ENCODE measurements at places on chromosomes 1 and 21.

DNA sequence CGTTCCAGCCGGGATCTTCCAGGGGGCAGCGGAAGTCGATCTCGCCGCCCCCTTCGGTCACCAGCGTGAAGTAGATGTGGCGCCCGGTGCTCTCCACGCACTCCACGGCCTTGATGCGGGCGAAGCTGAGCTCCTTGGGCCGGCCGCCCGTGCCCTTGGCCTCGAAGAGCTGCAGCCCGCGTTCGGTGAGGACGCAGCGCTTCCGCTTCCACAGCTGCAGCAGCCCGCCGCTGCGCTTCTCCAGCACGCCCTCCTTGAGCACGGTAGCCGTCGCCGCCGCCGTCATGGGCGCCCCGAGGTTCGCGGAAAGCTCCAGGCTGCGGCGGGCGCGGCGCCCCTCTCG, 516 bp downstream of the PHLDA3 start:
- no peak for DNase-seq

- DNase-seq = no peak
These were observed 736.8 kb upstream of the NCAM2 start for GRCh38 chr21:20261364-20261763.

DNA sequence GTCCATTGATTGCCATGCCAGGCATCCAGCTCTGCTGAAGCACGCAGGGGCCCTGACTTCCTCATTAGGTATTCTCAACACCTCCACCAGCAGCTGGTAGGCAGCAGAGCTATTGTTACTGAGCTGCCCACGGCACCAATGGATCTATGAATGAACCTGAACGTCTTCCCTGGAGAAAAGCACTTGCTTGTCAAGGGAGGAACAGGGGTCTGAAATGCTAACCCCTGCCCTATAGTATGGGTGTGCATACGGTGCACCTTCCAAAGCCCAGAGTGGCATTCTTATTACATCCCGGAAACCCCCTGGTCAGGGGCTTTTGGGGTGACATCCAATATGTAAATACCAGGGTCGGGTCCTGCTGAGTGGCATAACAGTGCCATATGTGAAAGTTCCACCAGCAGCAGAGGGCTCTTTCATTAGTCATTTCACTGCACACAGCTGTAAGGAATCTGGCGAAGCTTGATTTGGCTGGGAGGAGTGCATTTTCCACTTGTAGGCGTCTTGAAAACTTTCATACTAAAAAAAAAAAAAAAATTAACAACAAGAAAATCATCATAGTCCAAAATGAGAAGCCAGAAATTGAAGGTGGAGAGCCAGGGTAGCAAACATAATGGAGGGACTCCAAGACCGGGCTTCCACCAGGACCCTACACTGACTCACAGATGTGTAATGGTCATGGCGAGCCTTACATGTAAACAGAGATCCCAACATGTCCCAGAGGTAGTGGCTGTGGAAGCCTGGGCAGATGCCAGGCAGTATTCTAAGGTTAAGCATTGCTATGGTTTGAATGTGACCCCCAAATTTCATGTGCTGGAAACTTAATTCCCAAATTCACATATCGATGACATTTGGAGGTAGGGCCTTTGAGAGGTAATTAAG, 58.8 kb upstream of the PRDX6 start:
- no peak for DNase-seq

GRCh38 chr1:53270873-53271272, 32.6 kb upstream of the MAGOH start:
- DNase-seq = no peak

DNA sequence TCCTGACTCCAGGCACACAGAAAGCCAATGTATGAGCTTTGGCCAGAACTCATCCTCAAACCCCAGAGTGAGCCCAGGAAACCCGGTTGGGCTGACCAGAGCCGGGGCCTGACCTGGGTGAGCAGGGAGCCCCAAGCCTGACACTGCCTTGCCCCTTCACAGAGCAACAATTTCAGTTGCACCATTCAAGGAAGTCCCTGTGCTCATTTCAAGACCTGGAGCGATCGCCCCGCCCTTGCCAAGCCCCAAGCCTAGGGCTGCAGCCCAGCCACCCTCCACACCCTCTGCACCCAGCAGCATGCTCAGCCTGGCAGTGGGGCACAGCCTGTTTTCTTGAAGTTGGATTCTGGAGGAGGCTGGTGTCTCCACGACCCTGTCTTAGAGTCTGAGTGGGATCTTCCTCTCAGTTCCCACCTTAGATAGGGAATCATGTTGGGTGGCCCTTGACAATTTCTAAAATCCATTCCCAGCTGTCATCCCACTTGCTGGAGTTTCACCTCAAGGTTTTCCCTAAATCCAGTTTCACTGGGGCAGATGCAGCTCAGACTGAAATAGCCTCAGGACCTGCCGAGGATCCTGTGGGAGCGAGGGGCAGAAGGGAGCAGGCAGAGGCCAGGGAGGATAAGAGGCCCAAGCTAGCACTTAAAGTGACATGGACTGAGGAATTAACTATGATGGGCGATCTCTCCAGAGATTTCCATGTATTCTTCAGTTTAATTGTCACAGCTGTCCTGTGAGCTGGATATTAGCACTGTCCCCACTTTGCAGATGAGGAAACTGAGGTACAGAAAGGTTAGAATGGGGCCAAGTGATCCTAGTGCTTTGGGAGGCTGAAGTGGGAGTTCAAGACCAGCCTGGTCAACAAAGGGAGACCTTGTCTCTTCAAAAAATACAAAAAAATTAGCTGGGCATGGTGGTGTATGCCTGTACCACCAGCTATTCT, 2.5 kb downstream of the NBL1 start:
- DNase-seq = no peak

DNA sequence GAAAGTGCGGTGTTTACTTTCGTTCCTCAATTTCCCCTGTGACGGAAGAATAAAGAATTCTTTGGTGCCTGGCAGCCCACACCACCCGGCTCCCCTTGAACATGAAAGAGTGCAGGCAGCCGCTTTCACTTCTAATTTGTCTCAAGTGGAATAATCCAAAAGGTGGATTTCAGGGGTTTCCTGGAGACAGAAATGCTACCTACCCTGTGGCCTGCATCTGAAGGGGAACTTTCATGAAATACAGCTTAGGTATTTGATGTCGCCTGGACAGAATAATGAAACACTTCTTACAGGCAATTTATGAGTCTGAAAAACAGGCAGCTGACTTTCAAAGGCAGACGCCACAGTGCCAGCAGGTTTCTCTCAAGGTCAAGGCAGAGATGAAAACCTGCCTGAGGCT, 169.5 kb upstream of the USP24 start:
- DNase-seq = no peak

- no peak for DNase-seq
These were observed 42.8 kb upstream of the CACNA1E start for GRCh38 chr1:181440510-181440909.

DNA sequence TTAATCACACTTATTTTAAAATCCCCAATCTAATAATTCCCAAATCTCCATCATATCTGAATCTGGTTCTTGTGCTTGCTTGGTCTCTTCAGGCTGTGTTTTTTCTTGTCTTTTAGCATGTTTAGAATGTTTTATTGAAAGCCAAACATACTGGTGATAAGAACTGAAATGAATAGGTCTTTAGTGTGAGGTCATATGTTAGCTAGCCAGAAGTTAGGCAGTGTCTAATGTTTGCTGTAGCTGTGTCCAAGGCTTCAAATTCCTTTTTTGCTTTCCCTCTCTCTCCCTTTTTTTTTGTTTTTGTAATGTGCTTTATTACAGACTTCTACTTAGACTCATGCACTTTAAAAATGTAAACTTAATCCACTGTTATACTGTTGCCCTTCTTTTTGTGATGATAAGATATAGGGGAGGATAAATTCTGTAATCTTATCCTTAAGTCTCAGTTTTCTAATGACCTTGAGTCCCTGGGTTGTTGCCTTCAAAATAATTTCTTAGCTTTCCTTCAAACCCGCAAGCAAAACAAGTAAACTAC, 725.1 kb downstream of the BRINP3 start:
- no peak for DNase-seq

DNA sequence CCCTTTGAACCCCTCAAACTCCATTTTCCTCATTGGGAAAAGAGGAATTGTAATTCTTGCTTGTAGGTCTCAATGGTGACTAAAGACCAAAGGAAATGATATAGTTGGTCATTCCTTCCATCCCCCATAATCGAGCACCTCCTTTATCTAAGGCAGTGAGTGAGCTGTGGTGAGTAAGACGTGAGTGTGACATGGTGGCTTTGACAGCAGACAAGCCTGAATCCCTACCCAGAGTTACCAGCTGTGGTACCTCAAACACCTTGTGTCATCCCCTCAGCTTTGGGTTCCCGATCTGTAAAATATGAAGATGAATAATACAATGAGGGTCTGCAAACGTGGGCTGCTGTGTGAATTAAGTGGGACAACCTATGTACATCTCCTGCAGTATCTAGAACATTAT, 8.4 kb downstream of the TRAF5 start:
- no peak for DNase-seq

DNA sequence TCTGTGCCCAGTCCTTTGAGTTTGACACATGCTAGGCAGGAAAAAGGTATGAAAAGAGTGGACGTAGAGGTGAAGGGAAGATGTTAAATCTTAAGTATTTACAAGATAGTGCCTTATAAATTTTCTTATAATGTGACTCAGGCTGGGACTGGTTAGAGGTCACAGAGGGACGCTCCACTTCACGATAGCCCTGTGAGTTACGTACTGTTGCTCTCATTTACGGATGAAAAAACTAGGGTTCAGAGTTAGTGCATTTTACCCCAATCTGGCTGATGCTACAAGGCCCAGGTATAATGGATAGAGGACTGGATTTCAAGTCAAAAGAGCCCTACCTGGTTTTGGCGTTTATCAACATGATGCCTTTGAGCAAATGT, 1.4 kb upstream of the TUT4 start:
- DNase-seq = no peak

DNA sequence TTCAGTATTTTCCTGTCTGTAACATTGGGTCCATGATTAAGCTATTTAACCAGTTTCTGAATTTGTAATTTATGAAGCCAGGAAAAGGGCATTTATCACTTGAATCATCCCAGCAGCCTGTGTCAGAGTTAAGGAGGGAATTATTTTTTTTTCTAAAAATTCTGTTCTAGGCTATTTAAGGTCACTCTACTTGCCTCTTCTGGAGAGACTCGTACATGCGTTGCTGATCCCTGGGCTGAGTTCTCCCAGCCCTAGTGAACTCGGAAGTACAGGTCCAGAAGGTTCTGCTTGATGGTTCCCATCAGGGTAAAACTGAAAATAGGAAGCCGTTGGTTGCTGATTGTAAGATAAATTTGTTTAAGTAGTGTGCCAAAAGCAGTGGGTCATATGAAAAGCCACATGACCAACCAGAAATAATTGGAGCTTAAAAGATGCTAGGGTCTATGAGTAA, 90.7 kb downstream of the GPR88 start:
- DNase-seq = no peak

DNA sequence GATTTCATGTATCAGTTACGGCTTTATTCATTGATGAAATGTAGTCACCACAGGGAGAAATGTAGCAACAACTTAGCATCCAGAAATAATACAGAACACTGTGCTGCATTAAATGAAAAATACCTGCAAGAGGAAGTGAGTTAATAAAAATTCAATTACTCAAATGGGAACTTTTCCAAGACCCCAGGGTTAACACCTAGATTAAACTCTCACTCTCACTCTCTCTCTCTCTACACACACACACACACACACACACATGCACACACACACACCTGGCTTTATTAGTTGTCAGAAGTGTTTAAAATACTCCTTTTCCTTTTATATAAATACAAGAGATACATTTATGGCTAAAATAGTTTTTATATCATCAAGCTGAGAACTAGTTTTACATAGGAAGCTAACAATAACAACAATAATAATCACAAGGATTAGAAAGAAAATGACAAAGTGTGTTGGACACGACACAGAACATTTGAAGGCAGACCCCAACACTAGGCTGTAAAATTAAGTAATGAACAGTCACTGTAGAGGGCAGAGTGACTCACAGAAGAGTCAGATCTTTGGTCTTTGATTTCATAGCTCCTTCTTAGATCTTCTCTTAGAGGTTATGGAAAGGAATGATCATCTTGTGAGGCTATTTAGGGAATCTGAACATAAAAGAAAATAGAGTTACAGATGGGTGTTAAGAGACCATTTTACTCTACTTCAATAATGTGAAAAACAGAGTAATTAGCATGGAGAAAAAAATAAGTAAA, 1266.0 kb upstream of the ADGRL2 start:
- no peak for DNase-seq

- DNase-seq = no peak
These were observed 19.3 kb downstream of the DMRTB1 start for GRCh38 chr1:53478502-53478818.

GRCh38 chr1:8025671-8026144, 401 bp downstream of the ERRFI1 start:
- DNase-seq = no peak

DNA sequence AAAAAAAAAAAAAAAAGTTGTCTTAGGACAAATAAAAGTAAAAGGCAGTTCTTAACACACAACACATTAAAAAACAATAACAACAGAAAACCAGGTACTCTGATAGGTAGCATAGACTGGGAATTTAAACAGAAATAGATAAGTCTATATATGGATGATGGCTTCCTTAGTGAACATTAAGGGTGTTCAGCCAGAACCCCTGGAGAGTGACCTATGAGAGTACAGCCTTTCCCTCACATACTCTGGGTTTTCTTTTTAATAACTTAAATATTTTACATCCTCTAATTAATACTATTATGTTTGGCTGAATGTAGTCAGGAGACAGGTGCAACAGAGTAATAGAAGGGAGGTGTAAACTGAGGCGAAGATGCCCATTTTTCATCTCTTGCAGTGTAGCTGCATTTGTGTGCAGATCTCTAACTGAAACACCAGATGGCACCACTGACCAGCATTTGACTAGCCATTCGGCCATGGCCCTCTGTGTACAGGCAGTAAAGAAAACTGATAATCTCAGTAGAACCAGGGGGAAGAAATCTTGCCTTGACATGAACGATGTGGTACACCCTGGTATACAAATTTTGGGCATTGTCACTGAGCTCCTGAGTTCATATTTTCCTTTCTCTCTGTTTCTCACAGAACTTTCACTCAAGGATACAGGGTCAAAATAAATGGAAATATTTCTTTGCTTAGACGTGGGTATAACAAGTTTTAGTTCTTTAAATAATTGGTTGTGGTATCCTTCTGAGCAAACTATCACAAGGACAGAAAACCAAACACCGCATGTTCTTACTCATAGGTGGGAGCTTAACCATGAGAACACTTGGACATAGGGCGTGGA, 7.6 kb downstream of the TTF2 start:
- no peak for DNase-seq
